ENCODE measurements at places on chromosomes 2 and 18. TPM values are rescaled to one million over a fixed set of nuclear protein-coding genes. Genes with fewer than 3 reads are reported as not detected.

ZEB2 gene
- 164 TPM for total RNA-seq

IL36B gene
- not detected for total RNA-seq

PARD3B gene
- total RNA-seq: 9.7 TPM

CDH2 gene
- 21.2 TPM for total RNA-seq

DNA sequence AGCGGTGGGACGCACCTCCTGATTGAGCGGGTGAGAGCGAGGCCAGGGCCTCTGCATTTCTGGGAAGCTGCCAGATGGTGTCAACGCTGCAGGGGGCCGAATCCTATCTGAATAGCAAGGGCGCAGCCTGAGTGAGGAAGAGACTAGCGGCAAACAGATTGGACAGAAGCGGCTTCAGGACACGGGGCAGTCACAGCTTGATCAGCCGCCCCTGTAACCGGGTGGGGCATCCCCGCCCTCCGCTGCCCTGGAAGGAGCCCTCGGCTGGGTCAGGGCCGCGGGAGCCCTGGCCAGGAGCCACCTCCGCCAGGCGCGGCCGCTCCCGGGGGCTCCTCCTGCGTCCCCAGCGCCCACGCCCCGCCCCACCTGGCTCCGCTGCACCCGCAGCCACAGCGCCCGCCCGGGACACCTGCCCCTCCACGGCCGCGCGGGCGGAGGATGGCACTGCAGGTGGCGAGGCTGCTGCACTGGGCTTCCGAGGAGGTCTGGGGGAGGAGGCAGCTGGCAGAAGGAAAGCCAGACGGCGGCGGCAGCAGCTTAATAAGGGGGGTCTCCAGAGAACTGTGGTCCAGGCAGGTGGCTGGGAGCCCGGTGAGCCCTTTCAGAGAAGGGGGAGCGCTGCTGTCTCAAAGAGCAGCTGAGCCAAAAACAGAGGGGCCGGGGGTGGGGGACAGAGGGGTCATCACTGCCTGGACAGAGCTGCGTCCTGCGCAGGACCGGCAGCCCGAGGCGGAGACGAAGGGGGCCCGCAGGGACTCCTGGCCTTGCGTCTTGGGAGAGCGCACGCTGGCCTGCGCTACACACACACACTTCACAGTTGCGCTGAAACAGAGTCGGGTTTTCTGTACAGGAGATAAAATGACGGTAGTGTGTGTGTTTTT is 18.8 kb upstream of the SOX11 start:
- no peak for DNase-seq

DNA sequence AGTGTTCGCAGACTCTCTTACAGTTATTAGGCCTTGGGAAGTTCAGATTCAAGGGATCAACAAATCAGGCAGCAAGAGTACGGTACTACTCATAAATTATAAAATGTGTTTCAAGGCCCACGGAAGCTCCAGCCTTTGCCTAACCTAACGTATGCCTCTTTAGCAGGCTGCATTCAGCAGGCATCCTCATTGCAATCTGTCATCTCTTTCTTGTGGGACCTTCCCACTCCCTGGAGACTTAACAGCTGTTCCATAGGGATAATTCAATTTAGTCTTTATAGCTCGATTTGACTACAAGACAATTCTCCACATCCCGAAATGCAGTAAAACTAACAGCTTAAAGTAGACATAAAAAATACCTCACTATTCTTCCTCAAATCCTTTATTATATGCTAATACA is 453.7 kb downstream of the CNTNAP5 start:
- DNase-seq: no peak

GRCh38 chr18:35474884-35475283 is 22.9 kb downstream of the INO80C start:
- no peak for DNase-seq

- DNase-seq: peak; percentile 95
Measured at GRCh38 chr2:48248251-48248933, 281.6 kb upstream of the STON1 start.

DNA sequence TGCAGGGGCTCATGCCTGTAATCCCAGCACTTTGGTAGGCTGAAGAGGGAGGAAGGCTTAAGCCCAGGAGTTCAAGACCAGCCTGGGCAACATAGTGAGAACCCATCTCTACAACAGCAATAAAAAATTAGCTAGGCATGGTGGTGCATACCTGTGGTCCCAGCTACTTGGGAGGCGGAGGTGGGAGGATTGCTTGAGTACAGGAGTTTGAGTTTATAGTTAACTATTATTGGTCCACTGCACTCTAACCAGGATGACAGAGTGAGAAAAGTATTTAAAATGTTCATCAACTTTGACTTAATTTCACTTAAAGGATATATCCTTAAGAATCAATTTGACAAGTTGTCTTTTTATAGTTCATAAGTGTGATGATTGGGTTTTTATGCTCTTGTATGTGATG is 14.3 kb upstream of the GPD2 start:
- DNase-seq: no peak

- DNase-seq: no peak
Measured at GRCh38 chr2:180979749-180980105, 678 bp upstream of the UBE2E3 start.

- peak; percentile 44 for DNase-seq
Measured at GRCh38 chr2:1653956-1654695, 90.2 kb downstream of the PXDN start.

GRCh38 chr2:62257466-62257865 is 61.6 kb downstream of the B3GNT2 start:
- no peak for DNase-seq

DNA sequence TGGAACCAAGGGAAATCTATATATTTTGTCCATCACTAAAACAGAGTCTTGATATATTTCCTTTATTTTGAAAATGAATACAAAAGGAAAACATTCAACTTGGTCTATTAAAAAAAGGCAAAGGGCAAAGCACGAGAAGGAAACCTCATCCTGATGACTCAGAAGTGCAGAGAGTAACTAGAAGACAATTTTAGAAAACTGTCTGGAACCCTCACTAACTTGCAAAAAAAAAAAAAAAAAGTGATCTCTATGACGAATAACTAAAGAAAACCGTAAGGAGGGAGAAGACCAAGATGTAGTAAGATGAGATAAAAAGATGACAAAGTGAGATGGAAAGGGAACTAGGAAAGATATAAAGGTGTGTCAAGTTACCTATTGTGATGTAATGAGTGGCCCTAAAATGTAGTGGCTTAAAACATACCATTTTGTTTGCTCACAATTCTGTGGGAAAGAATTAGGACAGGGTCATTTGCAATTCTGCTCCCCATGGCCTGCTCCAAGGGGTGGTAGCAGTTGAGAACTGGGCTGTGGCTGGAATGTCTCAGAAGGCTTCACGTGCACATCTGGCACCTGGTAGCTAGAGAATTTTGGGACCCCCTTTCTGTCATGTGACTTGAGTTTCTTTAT is 303.0 kb downstream of the DYSF start:
- peak; percentile 53 for DNase-seq

DNA sequence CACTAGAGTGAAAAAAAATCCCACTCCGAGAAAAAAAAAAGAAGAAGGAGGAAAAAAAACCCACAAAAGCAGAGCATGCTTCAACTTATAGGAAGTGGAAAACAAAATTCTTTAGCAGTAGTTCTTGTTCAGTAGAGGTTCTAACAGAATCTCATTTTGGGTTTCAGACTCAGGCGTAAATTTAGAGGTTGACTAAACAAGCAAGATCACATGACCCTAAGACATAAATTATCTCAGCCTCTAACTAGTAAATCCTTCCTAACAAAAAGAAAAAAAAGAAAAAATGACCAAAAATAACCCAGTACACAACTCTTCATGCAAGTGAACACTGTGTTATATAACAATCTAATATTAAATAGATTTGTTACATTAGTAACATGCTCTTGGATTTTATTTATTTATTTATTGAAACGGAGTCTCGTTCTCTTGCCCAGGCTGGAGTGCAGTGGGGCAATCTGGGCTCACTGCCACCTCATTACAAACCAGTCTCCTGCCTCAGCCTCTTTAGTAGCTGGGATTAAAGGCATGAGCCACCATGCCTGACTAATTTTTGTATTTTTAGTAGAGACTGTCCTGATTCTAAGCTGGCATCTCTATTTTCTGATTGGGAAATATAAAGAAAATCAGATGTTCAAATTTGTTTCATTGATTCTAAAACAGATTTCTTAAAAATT is 35.4 kb downstream of the PPP4R3B start:
- peak; percentile 70 for DNase-seq

DNA sequence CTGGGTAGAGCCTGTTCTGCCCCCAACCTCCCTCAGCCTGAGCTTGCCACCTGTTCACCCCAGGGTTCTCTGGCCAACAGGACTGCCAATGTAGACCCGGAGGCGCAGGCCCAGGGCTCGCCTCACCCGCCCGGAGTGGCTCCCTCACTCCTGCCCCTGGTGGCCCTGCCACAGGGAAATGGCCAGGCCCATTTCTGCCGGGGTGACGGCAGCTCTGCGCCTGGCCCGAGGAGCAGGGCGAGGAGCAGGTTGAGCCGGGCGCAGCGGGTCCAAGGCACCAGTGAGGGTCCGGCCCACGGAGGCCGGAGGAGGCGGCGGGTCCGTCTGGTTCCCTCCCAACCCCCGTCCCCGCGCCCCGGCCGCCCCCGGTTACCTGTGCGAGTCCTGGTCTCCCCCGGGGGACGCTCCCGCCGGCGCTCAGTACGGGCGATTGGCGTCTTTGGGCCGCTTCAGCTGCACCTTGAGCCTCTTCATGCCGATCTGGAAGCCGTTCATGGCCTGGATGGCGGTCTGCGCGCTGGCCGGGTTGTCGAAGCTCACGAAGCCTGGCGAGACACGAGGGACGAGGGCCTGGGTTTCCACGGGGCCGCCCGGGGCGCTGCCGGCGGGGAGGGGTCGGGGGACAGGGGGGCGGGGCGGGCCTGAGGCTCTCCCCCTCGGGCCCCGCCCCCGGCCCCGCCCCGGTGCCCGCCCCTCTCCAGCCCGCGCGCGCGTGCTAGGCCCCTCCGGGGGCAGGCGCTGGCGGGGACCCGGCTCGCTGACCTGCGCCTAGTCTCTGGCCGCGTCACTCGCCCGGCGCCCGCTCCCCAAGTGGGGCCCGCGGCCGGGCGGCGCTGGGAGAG is 312.0 kb downstream of the CELF4 start:
- DNase-seq: no peak
